ENCODE measurements at places on chromosomes 3 and 15.

- no peak for DNase-seq
These were observed 70.8 kb downstream of the PPP2R3A start for GRCh38 chr3:136036306-136036705.

DNA sequence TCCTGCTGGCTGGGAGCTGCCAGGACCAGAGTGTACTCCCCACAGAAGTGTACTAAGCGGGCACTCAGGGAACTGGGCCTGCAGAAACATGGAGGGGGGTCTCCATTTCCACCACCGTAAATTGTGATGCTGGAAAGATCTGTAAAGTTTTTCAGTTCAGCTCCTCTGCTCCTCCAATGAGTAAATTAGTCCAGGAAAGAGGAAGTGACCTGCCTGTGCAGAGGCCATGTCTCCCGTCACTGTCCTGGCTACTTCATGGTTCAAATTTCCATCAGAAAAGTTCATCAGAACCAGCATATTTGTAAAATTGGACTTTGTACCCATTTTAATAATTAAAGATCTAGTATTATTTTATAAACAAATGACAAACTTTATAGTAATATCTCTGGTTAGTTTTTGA, 226.7 kb upstream of the THBS1 start:
- no peak for DNase-seq

DNA sequence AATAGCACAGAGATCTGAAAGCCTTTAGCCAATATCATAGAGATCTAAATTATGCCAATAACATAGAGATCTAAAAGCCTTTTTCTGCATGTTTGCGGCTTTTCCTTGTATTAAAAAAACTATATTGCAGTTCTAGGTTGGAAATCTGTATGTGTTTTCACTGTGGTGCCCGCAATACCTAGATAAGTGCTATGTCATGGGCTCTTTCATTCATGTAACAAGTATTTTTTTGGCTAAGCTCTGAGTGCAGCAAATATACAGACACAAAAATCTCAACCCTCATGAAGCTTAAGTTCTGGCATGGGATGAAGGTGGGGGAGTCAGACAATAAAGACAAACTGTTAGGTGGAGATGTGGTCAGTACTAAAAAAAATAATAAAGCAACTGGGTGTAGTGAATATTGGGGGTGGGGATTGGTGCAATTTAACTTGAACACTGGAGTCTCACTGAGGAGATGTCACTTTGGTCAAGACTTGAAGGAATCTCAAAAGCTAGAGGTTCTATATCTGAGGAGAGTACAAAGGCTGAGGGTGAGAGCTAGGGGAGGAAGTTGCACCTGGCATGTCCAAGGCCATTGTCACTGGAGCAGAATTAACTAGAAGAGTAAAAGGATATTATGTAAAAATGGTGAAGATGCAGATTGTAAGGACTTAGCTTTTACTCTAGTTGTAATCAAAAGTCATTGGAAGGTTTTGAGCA, 973 bp downstream of the BUB1B start:
- DNase-seq = no peak

DNA sequence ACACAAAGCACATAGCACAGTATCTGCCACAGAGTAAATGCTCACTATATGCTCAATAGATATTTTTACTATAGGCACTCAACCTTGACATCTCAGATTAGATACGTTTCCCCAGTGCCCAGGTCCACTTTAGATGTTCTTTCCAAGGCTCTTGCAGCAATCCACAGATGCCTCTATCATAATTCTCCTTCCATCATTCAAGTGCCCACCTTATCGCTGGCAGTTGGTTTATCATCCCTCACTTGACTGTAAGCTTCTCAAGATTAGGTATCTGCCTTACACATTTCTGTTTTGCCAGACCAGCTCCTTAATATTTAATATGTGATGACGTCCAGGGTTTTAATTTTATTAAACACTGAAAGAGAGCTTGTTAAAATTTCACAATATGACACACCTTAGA, 8.6 kb downstream of the NCEH1 start:
- DNase-seq = no peak

GRCh38 chr3:45623846-45624245, 29.3 kb downstream of the LIMD1 start:
- DNase-seq = no peak

DNA sequence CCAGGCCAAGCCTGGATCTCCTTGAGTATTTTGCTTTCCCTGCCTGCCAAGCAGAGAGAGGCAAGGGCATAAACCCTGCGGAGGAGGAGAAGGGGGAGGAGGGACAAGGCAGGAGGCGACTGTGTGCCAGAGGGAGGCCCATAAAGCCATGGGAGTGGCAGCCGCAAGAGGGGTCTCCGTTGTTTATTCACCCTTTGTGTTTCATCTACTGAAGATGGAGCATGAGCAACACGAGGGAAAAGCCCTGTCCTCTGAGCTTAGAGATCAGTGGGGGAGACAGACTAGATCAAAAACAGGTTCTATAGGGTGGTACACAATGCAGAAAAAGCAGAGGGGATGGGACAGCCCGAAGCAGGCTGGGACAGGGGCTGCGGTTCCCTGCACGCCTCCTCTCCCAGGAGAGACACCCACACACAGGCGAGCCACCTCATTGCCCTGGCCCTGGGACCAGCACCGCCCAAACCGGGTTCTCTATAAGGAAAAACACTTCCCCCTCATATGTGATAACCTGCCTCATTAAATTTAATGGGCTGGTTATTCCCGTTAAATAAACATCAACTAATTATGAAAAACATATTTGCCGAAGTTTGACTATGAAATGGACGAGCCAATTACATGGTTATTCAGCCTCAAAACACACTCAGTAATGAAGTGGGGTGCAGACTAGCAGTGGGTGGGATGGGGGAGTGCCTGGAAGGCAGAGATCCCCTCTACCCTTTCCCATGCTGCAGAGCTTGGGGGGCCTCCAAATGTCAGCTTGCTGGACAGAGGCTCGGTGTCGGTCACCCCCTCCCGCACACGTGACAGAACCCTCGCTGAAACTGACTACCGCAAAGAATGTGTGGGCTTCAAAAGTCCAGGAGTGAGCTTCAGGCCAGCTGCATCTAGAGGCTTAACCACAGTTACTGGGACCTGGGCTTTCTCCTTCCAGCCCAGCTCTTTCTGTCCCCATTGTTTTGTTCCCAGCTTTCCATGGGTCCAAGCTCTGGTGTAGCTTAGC, 14.2 kb upstream of the PLXNA1 start:
- DNase-seq = no peak

GRCh38 chr3:98613616-98614015, 20.2 kb upstream of the CPOX start:
- no peak for DNase-seq

- DNase-seq = no peak
These were observed 8.8 kb downstream of the MAP2K5 start for GRCh38 chr15:67551207-67551743.

DNA sequence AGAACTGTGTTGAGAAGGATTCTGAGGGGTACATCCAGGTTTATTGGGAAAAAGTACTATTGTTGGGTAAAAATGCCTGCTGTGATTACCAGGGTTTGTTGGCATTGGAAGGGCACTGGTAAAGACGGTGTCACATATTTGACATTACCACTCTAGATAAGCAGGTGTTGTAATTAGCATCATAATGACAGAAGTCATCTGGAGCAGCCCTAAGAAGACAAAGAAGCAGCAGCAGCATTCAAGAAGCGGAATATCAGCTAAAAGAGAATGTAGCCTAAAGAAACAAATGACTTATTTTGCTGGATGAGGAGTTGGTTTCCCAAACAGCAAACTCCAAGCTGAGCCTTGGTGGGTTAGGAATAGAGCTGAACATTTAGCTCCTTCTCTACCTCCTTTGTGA, 30.5 kb upstream of the ZFAND6 start:
- DNase-seq = no peak

GRCh38 chr3:144294659-144295538, 323.3 kb downstream of the DIPK2A start:
- no peak for DNase-seq

DNA sequence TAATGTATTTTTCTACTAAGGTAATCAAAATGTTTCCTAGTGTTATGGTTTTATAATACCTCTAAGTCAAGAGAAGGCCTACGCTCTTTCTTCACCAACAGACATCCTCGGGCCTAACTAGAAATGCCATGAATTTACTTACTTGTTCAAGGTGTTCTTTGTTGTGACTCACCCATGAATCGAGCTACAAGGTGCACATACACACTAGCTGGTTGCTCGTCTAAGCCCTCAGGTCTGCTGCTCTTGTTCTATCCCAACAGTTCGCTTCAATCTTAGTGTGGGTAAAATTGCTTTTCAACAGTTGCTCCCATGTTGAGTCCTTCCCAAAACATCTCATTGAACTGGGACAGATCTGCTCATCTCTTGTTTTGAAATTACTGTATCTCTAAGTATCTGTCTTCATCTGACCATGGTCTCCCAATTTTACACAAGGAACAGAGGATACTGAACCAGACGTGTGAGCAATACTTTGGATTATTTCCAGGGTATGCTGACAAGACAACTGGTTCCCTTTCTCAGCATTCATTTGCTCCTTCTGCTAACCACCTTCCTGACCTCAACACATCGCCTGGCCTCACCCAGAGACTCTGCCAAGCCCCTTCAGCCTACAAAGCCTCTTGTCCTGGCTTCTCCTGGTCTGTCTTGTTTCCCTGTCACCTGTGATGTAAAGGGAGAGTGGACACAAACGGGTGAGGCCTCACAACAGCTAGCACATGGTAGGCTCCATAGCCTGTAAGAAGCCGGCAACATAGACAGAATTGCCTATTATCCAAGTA, 84.2 kb downstream of the NEDD4 start:
- DNase-seq = no peak
